ENCODE measurements at places on chromosomes 13 and 19. TPM values are rescaled to one million over a fixed set of nuclear protein-coding genes. Genes with fewer than 3 reads are reported as not detected.

TPP2 gene
- total RNA-seq = 54.5 TPM

EBI3 gene
- total RNA-seq = not detected

IZUMO4 gene
- not detected for total RNA-seq

ACP5 gene
- 110 TPM for total RNA-seq

ZNF433 gene
- total RNA-seq = 3.8 TPM

KASH5 gene
- total RNA-seq = not detected

ZBTB32 gene
- total RNA-seq = not detected

CACNG8 gene
- total RNA-seq = not detected

MAP4K1 gene
- total RNA-seq = 0.36 TPM

CKM gene
- not detected for total RNA-seq

ZNF534 gene
- under 0.01 TPM for total RNA-seq

KLK14 gene
- not detected for total RNA-seq

F10 gene
- total RNA-seq = 0.33 TPM

All from melanocyte of skin (primary cell).